ENCODE measurements at places on chromosomes 2 and 18.

GRCh38 chr2:106168657-106169056, 25.4 kb downstream of the UXS1 start:
- no peak for DNase-seq

- DNase-seq = peak; percentile 19
Observed at GRCh38 chr18:45686891-45687611, 36.9 kb upstream of the SLC14A1 start.

- no peak for DNase-seq
Observed at GRCh38 chr2:96846825-96847224, 3.0 kb upstream of the ANKRD23 start.

GRCh38 chr2:762646-763045, 85.4 kb upstream of the TMEM18 start:
- DNase-seq = no peak

- no peak for DNase-seq
Observed at GRCh38 chr2:221001381-221001801, 570.7 kb downstream of the EPHA4 start.

DNA sequence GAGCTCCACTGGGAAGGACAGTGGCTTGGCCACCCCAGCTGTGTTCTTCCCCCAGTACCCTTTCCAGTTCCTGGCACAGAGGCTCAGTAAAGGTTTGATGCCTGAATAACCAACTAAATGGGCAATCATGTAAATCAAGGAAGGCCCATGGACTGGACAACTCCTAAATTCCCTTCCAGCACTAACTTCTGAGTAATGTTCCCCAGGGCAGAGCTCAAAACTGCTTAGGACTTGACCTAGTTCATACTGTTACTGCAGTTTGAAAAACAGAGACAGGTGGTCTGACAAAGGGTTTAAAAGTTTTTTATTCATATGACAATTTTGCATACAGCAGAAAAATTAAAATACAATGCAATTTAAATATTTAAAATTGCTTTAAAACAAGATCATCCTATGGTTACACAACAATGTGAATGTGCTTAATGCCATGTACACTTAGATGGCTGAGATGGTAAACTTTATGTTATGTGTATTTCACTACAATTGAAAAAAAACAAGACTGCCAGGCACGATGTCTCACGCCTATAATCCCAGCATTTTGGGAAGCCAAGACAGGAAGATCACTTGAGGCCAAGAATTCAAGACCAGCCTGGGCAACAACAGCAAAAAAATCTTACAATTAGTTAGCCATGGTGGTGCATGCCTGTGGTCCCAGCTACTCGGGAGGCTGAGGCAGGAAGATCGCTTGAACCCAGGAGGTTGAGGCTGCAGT, 26.2 kb downstream of the PCBP1 start:
- DNase-seq = no peak

DNA sequence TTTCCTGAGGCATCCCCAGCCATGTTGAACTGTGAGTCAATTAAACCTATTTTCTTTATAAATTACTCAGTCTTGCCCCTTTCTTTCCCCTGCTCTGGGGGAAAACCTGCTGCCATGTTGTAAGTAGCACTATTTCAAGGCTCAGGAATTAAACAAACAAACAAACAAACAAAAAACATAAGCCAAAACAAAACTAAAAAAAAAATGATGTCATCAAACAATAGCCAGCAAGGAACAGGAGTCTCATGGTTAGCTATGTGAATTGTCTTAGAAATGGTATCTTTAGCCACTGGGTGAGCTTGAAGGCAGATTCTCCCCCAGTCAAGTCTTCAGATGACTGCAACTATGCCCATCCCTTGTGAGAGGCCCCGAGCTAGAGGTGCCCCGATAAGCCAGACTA, 823.4 kb upstream of the ZEB2 start:
- no peak for DNase-seq

DNA sequence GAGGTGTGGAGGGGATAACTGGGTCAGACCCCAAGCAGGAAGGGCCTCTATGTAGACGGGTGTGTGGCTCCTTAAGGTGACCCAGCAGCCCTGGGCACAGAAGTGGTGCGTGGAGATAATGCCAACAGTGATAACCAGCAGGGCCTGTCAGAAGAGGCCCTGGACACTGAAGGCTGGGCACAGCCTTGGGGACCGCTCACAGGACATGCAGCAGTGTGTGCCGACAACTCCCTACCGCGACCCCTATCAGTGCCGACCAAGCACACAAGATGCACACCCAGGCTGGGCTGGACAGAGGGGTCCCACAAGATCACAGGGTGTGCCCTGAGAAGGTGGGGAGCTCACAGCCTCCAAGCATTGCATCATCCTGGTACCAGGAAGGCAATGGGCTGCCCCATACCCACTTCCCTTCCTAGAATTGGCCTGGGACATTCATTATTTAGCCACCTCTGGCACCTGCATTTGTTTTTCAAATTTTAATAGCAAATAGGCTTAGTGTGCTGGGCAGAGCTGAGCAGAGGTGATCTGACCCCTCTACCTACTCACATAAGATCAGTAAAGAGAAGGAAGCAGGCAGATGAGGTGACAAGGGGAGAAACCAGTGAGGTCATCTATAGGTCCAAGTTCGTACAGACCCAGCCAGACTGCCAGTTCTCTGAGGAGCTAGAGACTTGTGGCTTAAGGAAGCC, 55.2 kb downstream of the BCL11A start:
- DNase-seq = no peak

GRCh38 chr2:179711375-179711774, 150.0 kb downstream of the ZNF385B start:
- DNase-seq = no peak

DNA sequence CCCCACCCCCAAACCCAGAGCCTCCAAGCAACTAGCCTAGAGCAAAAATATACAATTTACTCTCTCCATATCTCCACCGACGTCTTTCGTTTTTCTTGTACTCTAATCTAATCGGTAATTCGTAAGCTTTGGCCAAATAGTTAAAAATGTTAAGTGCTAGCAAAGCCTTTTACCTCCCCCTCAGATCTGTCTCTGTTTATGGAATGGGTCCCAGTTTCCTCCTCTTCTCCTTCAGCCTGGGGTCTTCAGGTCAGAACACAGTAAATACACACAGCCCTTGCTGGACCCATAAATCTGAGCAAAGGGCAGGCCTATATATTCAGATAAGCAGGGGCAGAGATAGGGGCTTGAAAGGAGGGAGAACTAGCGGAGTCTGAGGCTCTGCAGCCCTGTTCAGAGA, 267.4 kb downstream of the MEIS1 start:
- DNase-seq = no peak

- DNase-seq = no peak
Observed at GRCh38 chr2:174691201-174691779, 73.0 kb downstream of the CHRNA1 start.

DNA sequence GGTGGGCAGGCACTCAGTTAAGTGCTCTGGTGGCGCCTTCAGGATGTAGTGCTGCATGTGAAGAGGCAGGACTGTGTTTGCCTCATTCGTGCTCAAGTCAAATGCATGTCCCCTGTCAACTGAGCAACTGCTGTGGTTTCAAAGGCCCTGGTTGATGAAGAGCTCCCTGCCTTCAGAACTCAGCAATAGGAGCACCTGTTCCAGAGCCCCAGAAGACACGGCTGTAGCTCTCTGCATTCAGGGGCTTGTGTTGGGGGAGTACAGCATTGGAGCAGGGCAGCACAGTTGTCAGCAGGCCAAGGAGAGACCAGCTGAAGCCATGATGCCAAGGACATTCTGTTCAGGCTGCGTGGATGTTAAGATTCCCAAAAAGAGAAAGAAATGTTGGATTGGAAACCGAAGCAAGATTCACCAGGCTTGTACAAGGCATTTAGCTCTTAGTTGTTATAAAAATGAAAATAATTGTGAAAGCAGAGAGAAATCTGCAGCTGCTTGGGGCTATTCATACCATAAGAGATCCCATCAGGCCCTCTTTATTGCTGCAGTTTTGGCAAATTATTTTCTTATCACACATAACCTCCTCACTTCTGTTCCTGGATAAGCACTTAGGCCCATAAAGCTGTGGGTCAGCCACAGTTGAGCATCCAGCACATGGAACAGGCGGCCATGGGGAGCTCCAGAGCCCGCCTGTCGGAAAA, 252.4 kb upstream of the ZNF521 start:
- DNase-seq = no peak

DNA sequence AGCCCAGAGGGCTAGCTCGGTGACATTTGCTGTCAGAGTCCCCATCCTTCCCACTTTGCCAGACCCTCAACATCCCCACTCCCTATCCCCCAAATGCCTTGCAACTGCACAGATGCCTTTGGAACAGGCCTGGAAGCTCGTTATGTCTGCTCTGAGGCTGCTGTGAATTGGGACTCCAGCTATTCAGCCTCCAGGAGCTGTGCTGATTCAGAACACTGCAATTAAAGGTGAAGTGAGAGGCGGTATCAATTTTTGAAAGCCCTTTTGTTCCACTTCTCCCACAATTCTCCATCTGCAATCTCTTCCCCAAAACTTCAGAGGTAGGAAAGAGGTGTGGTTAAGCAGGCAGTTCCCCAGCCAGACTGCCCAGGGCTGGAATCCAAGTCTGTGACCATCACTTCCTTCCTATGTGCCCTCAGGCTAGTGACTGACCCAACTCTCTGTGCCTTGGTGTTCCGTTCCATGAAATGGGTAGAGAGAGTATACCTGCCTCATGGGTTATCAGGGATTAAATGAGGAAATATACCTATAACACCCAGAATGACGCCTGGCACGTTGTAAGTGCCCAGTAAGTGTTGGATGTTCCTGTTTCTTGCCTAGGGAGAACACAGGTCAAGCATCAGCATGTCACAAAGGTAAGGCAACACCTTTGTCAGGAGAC, 17.5 kb downstream of the NOSTRIN start:
- DNase-seq = no peak

DNA sequence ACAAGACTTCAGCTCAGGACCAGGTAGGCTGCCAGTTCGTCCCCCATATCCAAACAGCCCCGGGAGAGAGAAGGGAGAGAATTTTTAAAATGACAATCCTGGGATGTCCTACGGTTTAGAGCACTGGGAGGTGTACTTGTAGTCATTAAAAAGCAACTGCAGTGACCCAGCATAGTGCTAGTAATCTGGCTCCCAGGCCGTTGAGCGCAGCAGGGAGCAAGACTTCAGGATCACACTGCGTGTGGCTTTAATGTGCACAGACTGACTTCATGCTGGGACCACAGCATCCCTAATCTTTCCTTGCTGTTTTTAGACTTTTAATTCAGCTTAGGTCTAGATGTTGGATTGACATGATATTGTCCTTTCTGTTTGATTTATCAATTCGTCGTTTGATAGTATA, 219.3 kb upstream of the FOSL2 start:
- no peak for DNase-seq

DNA sequence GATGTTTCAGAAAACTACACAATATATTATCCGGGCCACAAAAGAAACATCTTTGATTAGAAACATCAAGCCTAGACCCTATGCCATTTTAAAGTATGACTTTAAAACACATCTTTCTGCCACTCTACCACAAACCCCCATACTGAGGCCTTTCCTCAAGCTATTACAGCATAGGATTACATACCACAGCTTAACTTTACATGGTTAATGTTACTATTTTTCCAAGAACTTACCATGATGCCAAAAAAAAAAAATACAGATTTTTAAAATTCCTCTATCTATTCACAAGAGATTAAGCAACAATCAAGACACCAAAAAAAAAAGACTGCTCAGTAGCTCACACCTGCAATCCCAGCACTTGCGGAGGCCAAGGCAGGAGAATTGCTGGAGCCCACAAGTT, 9.0 kb downstream of the NCKAP1 start:
- DNase-seq = no peak

DNA sequence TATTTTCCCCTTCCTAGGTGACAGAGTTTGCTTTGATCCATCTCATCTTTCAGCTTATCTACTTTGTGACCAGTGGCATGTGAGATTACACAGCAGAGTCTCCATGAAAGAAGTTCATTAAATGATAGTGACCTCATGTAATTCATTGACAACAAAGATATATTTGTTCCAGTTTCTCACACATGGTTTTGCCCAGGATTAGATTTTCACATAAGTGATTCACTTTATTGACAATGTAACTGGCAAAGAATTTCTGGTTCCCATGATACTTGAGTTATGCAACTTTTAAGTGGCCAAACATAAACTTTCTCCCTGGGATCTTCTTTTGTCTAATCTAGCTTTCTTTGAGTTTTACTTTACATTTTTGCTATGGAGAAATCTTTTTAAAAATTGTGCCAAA, 50.0 kb downstream of the MC4R start:
- DNase-seq = no peak

- no peak for DNase-seq
Observed at GRCh38 chr2:191078165-191078867, 64.3 kb upstream of the STAT1 start.

DNA sequence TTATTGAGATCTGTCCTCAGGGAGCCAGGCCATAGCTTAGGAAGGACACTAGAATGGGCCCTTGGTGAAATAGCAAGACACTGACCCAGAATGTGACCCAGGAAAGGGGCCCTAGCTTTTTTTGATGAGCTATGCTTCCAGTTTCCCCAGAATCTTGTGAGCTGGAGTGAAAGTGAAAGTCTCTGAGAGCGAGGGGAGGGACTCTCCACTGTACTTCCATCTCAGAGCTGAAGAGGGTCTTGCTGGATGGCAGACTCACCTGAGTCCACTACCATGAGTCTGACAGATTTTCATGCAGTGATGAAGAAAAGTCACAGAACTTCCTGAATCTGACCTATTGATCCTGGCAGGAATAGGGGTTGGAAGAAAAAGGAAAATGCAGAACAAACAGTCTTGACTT, 3.1 kb downstream of the ARHGAP25 start:
- DNase-seq = no peak

- no peak for DNase-seq
Observed at GRCh38 chr2:172440795-172441194, 13.4 kb downstream of the ITGA6 start.

DNA sequence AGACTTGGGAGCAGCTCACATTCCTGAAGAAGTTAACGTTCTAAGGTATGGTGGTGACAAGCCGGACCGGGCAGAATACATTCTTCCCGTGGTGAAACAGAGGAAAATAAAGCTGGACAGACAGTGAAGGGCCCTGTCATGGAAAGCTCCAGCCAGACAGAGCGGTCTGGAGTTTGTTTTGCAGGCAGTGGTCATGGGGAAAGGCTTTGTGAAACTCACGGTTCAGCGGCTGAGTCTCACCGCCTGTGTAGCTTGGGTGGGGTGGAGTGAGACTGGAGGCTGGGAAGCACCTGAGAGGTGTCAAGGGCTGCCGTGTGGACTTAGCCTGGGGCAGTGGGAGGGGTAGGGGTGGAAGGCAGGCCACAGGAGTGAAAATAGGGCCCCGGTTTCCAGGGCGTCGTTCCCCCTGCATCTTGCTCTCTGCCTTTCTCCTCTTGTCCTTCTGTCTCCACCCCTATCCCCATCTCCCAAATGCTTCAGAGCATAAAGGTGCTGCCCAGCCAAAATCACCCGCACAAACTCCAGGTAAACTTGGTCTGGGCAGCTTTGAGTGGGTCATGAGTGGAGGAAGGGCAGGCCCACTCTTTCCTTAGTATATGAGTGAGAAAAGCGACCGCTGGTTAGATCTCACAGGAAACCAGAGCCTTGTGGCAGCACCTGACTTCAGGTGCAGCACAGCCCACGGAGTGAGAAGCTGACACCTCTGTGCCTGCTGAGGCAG, 11.4 kb upstream of the SLC20A1 start:
- no peak for DNase-seq

GRCh38 chr2:186573531-186573930, 16.3 kb upstream of the ITGAV start:
- no peak for DNase-seq

All from stimulated activated CD4-positive, alpha-beta T cell treated with anti-CD3 and anti-CD28 coated beads, Interleukin-4, amount 100 ng/mL, for 1 hour (primary cell).